Fibroblast of skin of left biceps (primary cell): ENCODE measurements at places on chromosomes 11 and 22.
A peak's percentile ranks its signal among the peaks of the same experiment; 100 is the strongest.

DNA sequence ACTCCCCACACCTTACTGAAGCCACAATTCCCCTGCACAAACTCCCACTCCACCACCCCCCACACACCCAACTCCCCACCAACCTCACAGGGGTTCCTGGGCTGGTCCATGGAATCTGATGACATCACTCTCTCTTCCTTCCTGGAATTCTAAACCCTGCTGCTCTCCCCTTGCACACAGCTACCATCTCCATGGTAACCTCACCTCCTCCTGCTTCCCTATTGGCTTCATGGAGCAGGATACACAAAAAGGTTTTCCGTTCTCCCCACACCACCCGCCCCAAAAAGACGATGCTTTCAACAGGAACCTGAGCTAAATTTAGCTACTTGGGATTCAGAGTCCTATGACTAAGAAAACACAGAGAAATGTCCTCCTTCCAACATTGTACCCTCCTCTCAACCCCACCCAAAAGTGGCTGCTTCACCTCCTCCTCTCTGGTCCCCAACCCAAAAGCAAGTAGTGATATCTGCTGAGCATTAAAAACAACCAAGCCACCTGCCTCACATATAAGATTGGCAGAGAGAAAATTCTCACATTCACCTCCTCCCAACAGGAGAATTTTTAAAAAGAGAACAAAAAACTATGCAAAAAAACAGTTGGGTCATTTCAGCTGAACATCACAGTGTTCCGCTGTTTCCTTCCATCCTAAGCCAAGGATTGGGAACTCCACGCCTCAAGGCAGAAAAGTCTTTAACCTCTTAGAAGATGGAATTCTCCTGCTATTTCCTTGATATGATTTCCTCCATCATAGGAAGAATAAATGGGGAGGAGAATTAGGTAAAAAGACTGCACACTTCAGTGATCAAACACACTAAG lies 66.9 kb downstream of the RBFOX2 start:
- DNase-seq: peak; percentile 79

DNA sequence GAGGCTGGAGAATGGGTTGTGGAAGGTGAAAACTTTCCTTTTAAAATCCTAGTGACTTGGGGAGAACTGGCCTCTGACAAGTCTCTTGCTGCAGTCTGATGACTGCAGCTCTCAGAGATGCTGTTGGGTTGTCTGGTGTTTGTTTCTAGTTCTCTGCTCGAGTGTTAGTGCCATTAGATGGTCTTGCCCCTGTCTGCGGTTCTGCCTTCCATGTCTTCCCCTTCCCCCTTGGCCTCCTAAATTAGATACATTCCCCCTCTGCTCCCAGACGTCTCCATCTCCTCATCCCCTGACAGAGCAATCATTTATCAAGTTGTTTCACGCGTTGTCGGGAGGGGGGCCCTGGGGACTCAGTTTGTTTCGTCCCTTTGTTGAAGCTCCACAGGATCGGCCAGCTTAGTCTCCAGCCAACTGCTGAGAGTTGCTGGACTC lies 67.7 kb downstream of the CECR2 start:
- DNase-seq: no peak

DNA sequence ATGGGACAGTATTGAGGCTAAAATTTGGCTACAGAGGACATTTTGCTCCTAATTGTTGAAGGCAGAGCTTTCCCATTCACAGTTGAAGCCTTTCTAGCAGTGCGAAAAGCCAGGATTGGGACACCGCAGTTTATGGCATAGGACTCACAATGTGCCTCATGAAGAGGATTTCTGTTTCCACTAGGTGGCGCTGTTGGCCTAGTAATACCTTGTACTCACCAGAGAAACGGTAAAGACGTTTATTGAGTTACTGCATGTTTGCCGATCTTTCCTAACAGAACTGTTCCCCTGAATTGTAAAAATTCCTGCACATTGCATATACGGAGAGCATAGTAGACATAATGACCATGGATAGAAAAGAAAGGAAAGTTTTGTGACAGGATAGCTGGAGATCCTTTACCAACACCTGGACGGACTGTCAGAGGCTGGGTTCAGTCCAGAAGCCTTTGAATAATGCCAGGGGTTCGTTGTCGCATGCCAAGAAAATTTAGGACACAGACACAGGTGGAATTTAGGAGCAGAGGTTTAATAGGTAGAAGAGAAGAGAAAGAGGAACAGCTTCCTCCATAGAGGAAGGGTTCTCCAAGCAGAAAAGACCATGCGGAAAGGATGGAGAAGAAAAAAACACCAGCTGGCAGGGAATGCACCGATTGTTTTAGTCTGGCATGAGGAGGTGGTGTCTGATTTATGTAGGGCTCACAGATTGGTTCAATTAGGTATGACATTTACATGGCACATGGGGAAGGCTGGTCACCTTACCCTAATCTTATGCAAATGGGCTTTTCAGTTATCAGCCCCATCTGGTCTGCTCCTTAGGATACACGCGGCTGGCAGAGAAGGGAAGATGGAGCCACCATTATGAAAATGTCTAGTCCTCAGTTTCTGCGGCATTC lies 10.8 kb upstream of the OR51D1 start:
- DNase-seq: peak; percentile 23

DNA sequence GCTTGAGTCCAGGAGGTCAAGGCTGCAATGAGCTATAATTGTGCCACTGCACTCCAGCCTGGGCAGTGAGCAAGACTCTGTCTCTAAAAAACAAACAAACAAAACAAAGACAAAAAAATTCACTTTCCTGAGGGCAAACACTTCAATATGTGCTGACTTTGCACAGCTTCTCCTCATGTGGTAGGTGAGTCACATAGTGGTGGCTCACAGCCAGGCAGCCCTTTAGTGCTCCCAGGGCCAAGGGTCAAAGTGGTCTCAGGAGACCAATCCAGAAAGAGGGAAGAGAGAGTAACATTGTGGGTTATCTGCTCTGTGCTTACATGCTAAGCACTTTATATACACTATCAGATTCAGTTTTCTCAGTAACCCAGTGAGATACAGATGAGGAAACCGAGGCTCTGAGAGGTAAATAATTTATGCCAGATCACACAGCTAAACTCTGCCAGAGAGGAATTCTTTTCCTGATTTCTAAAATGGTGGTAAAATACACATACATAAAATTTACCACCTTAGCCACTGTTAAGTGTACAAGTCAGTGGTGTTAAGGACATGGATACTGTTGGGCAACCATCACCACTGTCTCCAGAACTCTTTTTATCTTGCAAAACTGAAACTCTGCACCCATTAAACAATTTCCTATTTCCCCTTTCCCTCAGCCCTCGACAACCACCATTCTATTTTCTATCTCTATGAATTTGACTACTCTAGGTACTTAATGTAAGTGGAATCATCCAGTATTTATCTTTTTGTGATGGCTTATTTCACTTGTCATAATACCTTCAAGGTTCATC lies 231.7 kb upstream of the NARS2 start:
- no peak for DNase-seq

DNA sequence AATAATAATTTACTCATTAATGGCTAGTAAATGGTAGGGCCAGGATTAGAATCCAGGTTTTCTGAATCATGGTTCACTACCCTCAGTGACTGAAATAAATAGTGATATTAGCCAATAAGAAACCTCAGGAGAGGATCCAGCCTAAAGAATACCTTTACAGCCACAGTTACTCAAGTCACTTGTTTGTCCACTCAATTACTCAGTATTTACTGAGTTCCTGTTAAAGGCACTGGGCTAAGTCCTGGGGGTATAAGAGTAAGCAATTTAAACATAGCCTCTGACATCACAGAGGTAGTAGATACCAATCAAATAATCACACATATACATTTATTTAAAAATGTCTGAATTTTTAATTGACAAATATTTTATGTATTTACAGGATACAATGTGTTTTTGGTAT lies 56.8 kb upstream of the GAB2 start:
- DNase-seq: no peak

DNA sequence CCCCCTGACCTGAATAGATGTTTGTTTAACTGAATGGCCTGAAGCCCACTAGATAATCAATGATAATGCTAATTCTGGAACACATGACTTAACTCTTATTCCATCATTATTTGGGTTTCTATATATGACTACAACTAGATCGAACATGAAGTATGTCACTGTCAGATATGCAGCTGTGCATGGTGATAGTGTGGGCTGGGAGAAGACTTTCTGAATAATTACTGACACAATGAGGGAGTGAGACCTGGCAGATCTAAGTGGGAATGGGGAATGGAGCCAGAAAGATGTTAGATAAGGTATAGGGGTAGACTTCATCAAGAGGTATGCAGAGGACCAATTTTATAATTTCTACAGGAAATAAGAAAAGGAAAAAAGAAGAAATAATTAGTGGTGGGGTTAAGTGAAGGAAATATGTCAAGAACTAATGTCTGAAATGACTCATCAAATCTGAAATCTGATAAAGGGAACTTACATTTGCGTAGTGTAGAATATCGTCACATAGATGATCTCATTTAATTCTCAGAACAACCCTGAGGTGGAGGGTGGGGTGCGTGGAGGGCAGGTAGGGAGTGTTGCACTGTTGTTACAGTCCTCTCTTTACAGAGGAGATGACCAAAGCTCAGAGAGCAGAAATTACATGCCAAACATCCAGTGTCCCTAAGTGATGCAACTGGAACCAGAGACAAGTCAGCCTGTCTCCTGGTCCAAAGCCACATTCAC lies 68.2 kb upstream of the EED start:
- DNase-seq: no peak
